Activated T-helper 2 cell treated with anti-CD3 and anti-CD28 coated beads, Interferon-gamma antibody, Interleukin-2, Interleukin-4, amounts not matched to agents 10 μg/mL and 5 μg/mL and 100 μg/mL, durations not matched to agents 14 hours and 24 hours and 36 hours (primary cell): ENCODE measurements at places on chromosomes 6 and 20. TPM values are rescaled to one million over a fixed set of nuclear protein-coding genes. Genes with fewer than 3 reads are reported as not detected.

ULBP1 gene
- total RNA-seq: 0.41 and 0.48 TPM in 2 replicates

GGTLC1 gene
- total RNA-seq: not detected in 2 replicates

CD2AP gene
- total RNA-seq: 26.0 and 29.1 TPM in 2 replicates

SLC2A10 gene
- not detected in 2 replicates for total RNA-seq

SEMG1 gene
- not detected in 2 replicates for total RNA-seq

- no peaks in the 10 kb centered on the region for H3K4me1 ChIP-seq
- peaks cover 32% of the 10 kb centered on the region for H3K36me3 ChIP-seq
- H3K27ac ChIP-seq: no peak overlapping the region
- DNase-seq: no peak
These were observed 27.9 kb downstream of the GCLC start for GRCh38 chr6:53517021-53517420.

GRCh38 chr6:50025258-50025657 lies 3.5 kb upstream of the DEFB110 start:
- no peak overlapping the region for H3K27ac ChIP-seq
- H3K4me3 ChIP-seq: no peak overlapping the region
- H3K4me1 ChIP-seq: no peaks in the 10 kb centered on the region
- no peaks in the 10 kb centered on the region for H3K27me3 ChIP-seq
